ENCODE measurements at places on chromosomes 2 and 18.

GRCh38 chr2:108460345-108461037 lies 11.5 kb downstream of the GCC2 start:
- DNase-seq, result no peak

DNA sequence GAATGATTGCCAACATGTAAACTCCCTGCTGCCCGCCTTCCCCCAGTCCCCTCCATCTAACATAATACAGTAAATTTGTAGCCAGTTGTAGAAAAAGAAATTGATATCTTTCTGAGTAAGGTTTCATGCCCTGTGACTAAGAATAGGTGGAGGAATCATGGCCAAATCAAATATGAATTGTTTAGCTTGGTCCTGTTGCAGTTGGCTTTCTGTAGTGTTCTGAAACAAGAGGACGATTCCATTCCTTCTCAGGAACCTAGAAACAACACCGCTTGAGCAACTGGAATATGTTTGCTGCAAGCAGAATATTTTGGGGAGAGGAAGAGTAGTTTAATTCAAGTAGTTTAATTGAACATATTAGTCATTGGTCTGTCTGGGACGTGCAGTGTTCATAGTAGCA lies 7.0 kb upstream of the DRC1 start:
- no peak for DNase-seq

- DNase-seq, result no peak
These were observed 56.9 kb downstream of the SRBD1 start for GRCh38 chr2:45554073-45554741.

GRCh38 chr18:75844146-75844545 lies 416.6 kb upstream of the SMIM21 start:
- DNase-seq, result no peak

GRCh38 chr2:20567926-20568179 lies 83.0 kb downstream of the HS1BP3 start:
- DNase-seq, result no peak

DNA sequence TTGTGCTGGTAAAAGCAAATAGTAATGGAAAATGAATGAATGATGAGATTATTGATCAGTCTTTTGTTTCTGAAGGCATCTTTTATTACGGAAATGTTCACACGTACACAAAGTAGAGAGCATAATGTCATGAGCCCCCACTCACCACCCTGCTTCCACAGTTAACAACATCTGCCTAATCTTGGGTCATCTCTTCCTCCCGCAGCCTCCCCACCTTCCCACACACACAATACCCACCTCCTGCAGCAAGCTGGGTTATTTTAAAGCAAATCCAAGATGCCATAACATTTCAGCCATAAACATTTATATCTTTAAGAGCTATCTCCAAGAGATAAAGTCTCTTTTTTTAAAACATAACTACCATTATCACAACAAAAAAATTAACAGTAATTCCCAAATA lies 36.3 kb downstream of the CYP27C1 start:
- no peak for DNase-seq

DNA sequence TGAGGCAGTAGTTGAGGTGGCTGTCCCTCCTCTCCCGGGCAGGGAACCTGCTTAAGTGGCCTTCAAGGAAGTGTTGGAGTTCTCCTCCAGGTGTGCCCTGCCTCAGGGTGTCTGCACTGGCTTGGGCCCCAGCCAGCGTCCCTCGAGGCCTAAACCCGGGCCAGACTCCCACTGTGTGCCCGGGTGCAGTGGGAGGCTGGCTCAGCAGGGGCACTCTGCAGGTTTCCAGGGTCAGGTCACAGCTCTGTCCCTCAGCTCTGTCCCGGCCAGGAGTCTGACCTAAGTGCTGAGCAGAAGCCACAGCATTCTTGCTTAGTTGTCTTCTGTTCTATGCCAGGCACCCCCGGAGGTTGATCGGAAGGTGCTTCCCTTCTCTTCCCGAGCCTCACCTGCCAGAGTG lies 69.0 kb upstream of the OTOS start:
- no peak for DNase-seq

DNA sequence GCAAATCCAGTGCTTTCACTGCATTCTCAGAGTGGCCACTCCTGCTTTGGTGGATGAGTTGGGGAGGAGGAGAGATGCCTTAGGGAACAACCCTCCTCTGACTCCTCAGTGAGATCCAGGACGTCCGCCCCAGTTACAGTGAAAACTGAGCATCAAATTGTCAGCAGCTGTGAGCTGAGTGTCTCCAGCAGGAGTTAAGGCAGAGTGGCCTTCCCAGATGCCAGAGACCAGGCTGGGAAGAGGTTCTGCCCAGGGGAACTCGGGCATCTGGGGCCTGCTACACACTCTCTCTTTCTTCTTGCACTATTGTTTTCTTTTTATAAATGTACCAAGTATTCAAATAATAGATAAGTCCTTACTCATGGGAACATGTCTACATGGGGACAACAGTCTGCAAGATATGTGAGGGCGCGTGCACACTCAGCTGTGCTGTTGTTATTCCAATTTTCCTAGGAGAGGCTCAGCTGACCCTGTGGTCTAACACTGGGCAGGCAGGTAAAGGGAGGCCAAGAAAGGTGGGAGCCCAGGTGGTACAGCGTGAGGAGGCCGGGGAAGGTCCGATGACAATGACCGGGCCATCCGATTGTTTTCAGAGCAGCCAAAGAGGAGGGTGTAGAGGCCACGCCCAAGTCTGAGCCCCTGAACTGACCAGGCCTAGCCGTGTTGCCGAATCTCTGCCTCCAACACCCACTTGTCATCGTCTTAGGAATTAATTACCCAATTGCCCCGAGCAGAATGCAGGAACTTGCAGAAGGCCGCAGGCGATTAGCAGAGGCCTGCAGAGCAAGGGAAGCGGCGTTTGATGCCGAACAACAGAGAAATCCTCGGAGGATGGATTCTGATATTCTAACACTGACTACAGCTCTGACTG lies 166.9 kb downstream of the ANAPC1 start:
- no peak for DNase-seq

GRCh38 chr18:50802141-50802540 lies 17.7 kb downstream of the MRO start:
- DNase-seq, result no peak
